Renal cortical epithelial cell (primary cell): ENCODE measurements at places on chromosomes 2 and 18.

DNA sequence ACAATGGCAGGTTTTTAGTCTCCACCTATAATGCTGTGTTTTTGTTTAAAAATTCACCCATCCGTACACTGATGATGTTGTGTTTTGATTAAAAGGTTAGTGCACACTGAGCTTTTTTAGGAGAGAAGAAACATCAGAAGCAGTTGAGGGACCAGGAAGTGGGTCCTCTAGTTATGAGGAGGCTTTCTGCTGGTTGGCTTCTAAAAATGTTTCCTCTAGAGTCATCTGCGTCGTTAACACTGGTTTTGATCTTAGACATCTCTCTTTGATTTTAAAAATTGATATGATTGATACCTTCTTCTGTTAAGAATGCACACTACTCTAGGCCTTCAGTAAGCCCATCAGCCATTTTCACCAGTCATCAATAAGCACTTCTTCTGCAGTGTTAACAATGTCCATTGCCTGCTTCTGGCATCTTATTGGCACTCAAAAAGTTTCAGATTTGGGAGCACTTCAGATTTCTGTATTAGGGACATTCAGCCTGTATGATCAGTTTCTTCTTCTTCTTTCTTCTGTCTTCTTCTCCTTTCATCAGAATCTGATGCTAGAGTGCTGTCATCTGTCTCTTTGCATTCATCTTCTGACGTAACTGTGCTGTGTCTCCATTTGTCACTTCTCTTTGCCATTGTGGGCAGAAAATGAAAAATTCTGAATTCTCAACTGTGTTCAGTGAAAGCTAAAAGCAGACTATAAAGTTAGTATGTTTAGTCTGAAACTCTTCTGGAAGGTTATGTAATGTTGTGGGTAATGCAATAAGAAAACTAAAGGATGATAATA, 56.3 kb downstream of the PHLPP1 start:
- no peak for DNase-seq

DNA sequence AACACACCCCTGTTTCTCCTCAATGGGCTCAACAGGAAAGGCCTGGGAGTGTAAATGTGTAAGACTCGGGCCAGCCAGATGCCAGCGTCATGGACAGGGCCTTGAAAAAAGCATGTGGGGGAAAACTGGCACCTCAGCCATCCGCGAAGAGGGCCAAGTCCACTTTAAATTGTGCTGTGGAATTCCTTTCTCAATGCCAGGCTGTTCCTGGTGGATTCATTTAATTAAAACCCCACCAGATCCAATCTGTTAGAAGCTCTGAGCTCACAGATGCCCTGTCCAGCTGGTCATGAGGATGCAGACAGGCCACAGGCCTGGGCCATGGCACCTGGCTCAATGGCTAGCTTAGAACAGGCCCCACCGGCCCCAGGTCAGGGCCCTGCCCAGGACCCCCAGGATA, 24.8 kb downstream of the KCNK3 start:
- peak; percentile 31 for DNase-seq

DNA sequence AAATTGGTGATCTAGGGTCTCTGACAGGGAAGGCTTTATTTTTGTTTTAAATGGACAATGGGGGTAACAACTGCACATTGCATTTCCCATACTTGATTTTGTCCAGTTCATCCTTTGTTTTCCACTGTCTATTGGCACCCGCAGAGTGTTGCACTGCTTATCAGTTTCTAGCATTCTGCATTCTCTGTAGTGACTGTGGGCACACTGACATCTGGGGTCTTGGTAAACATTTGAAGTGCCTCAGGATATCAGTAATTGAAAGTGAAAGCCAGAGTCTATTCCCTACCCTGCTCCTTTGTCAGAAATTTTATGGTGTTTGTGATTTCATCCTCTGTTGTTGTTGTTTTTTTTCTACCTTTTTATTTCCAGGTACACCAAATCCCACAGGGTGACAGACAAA, 132.1 kb upstream of the EPC2 start:
- no peak for DNase-seq

- DNase-seq: no peak
These were observed 186.3 kb upstream of the SMAD7 start for GRCh38 chr18:49137093-49137492.

DNA sequence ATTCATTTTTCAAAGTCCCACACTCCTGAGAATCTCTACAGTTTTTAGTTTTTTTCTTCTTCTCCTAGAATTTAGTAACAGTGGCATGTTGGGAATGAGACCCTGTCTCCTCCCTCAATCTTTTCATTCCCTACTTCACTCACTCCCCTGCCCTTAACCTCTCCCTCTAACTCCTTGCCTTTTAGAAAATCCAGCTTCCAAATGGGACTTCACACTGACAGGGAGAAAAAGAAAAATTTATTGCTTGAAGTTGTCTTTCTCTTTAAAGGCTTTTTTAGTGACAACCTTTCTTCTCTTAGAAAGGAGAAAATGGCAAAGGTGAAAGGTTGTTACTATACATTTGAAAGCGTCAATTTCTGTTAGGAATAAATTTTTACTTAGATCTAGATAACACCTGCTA, 359.2 kb downstream of the CDH7 start:
- DNase-seq: no peak

DNA sequence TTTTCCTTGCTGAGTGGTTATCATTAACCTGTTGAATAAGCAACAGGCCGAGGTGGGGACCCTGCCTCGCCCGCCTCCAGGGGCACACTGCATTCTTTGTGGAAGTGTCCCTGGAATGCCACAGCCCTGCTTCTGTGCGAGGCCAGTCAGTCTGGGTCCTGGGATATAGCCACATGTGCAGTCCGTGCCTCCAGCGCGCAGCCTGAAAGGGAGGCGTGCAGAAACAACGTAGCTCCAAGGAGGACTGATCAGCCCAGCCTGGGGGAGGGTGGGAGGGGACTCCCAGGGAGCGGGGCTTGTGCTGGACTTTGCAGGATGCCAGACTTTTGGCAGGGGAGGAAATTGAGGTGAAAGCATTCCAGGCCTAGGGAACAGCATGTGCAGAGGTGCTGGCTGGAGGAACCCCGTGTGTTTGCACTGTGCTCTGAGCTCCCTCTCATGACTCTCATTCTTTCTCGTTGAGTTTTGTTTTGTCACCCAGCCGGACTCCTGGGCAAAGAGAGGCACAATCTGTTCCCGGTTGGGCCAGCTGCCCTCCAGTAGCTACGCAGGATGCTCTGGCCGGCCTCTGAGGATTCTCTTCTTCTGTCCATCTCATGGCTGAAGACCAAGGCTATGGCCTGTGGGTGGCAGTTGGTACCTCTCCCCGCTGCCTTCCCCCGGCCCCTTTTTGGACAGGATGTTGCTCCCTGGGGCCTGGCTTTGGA, 39.7 kb downstream of the HPCAL1 start:
- DNase-seq: no peak

DNA sequence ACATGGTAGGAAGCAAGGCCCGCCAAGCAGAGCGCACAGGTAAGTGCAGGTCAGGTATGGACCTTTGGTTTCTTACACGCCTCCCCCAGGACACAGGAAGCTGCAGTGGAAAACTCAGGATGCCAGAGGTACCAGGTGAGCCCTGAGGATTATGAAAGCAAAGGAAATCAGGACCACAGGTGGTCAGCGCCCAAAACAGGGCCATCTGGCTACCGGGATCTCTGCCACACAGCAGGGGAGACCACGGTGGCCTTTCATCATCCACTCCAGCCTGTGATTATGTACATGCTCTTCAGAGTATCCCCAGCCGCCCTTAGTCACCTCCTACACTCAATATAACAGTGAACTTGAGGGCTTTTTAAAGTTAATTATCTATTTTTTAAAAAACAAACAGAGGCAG, 125.5 kb upstream of the EPC2 start:
- DNase-seq: no peak

- no peak for DNase-seq
These were observed 65.5 kb downstream of the PARD6G start for GRCh38 chr18:80181642-80182461.

GRCh38 chr2:27520316-27520715, 23.7 kb downstream of the GCKR start:
- DNase-seq: no peak

DNA sequence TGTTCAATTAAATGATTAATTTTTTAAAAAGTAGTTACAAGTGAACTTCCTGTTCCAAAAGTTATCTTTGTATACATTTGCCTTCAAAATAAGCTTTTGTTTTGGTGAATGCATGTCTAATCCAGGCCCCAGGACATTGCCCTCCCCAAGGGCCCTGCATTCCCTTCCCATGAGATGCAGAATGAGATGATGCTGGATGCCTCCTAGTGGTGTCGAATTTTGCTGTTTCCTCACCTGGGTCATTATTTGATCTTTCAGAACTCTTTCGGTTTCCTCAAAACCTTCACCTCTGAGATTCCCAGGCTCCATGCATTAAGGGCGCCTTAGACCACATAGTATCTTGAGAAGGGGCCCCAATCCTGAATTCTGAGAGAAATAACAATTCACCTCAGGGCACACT, 728.8 kb downstream of the CNTNAP5 start:
- DNase-seq: no peak

DNA sequence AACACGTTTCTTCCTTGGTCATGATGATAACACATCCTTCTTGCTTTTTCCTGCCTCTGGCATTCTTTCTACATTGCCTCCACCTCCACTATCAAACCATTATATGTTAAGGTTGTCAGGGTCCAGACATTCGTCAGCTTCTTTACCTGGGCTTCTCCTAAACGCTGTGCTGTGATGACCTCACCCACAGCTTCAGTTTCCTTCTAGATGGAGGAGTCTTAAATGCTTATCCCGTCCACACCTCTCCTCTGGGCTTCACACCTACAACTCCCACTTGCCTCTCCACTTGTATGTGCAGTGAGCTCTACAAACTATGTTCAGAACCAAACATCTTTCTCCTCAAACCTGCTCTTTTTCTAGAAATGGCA, 666 bp upstream of the STAT1 start:
- DNase-seq: no peak

DNA sequence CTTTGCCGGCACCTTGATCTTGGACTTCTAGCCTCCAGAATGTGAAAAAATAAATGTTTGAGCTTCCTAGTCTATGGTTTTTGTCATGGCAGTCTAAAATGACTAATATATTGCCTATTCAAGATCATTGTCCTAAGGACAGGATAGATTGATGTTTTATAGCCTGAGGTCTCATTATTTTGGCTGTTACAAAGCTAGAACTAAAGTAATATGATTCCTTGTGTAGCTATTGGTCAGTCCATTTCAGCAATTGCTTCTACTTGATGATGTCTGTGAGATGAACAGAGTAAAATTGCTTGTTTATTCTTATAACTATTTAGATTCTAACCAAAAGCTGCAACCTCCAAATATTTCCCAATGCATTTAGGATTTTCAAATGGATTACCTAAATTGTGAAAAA, 145.0 kb downstream of the HRH4 start:
- no peak for DNase-seq

DNA sequence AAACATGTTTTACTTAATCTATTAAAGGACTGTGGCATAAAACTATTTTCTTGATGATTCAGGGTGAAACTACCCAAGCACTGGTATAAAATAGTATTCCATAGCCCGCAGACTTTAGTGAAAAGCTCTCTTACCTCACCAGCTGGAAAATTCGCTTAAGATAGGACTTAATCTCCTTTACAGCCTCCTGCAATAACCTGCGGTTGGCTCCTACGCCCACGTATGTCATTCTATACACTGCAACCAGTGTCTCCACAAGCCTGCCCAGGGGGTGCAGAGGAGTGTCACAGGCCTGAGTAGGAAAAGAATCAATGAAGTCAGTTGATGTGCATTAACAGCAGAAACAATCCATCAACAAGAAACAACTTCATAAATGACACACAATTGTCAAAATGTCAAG, 11.3 kb upstream of the MPP4 start:
- no peak for DNase-seq

DNA sequence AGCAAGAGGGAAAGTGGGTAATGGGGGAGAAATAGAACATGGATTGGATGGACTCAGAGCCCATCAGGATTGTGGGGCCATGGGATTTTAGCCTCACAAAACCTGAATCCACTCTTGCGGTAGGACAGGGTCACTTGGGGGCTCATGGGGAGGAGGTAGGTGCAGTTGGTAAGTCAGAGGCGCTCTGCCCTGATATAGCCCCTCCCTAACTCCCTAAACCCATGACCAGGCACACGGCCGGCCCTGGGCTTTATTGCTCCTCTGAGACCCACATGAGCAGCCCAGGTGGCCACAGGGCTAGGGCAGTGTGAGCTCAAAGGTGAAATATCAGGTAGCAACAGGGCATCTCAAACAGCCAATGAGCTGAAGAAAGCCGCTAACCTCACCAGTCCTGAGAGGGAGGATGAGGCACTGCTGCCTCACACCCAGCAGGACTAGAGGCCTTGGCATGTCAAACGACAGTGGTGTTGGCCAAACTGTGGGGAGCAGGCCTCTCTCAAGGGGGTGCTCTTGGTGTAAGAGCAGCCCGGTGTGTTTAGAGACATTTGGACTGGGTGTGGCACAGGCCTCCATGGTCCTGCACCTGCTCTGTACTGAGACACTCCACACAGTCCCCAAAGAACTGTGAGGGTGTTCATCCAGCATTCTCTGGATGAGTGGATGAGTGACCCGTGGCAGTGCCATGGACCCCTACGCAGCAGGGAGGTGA, 90.8 kb upstream of the HS6ST1 start:
- no peak for DNase-seq

- DNase-seq: no peak
These were observed 47.8 kb downstream of the CYP27C1 start for GRCh38 chr2:127172306-127172705.

DNA sequence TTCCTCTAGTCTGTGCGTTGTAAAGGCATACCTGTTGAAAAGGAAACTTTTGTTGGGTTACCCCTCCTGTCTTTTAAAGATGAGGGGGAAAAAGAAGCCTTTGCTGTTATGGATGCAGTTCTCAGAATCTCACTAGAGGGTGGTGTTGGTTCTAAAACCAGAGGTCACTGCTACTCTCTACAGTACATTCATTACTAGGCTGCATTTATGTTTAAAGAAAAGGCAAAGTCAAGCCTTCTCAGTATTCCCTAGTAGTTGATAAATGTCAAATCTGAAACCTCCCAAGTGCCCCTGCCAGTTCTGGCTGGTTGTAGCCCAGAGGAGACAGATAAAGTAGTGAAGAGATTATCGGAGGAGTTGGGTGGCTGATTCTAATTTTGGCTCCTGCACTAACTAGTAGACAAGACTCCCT, 1.4 kb upstream of the PLCL1 start:
- peak; percentile 64 for DNase-seq

DNA sequence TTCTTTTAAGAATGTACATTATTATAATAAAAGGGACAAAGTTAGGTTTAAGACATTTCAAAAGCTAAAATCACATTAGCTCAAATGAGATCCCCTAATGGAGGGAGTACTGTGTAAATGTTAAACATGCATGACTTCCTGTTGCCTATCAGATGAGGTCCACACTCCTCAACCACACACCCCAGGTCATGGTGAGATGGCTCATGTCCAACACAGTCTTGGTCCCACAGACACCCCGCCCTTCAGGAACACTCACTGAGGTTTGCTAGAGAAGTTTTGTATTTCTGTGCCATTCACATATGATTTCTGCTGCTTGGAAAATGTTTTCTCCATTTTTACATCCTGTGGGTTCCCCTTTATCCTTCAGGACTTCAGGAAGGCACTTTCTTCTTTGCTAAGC, 491.0 kb downstream of the SOX11 start:
- DNase-seq: no peak

DNA sequence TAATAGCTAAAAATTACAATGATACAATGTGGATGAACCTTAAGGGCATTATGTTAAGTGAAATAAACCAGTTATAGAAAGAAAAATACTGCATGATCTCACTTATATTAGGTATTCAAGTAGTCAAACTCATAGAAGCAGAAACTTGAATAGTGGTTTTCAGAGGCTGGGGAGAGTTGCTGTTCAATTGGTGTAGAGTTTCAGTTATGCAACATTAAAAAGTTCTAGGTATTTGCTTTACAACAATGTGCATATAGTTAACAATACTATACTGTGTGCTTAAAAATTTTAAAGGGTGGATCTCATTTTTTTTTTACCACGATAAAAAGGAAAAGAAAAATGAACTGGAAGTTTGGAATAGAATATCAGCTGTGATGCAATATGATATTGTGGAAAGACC, 479.1 kb downstream of the SPAG16 start:
- DNase-seq: no peak
